ENCODE measurements at places on chromosomes 3 and 15.

- DNase-seq = no peak
Measured at GRCh38 chr3:127049393-127049792, 66.5 kb downstream of the PLXNA1 start.

DNA sequence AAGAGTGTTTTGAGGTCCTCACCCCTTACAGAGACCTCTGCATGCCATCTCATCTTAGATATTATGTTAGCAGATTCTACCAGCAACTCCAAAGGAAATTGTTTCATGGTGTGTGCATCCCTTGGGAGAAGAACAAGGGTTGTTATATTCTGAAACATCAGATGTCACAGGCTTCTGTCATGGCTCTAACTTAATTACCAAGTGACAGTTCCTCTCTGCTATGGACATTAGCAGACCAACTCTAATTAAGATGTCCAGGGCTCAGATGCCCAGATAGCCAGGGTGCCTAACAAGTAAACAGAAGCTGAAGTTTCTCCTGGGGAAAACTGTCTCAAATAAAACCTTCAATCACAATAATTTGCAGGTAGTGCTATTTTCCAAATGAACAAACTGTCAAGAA lies 153.1 kb upstream of the BFSP2 start:
- DNase-seq = no peak

DNA sequence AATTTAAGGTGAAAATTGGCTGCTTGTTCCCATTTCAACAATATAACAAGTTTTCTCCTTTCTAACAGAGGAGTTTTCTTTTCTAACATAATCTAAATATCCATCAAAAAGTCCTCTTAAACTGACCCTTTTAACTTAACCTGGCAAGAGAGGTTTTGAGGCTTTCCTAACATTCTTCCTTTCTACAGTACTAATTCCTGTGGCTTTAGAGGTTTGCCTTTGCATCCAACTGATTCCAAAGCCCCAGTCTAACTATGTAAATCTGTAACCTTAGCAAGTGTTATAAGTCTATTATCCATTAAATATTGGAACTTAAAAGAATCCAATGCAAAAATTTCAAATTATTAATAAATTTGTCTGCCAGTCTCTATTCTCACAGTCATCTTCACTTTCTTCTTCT lies 134.1 kb downstream of the ISL2 start:
- no peak for DNase-seq

DNA sequence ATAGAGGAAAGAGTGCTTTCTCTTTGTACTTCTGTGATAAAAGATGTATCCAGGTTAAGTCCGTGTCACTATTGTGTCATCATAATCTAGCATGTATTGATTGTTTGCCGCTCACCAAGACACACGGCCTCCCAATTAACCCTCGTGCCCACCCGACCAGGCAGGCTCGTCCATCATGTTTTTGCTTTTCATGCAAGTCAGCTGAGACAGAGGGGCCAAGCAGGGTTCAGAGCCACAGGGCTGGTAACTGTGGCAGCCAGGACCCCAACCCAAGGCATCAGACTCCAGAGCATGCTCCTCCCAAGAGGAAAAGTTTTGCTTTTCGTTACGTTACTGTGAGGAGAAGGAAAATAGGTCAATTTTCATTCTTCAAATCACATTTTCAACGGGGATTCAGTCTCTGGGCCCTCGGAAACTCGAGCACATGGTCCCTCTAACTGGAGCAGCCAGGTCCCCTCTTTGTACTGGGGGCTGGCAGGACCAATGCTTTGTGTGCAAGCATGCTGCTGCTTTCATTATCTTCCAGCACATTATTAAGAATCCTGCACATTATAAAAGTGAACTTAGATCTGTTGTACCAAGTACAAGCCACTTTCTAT lies 161.1 kb upstream of the TOPAZ1 start:
- no peak for DNase-seq

GRCh38 chr3:71582612-71583565 lies 639 bp downstream of the FOXP1 start:
- DNase-seq = peak; percentile 80

- DNase-seq = no peak
Measured at GRCh38 chr3:157248590-157249422, 88.9 kb upstream of the CCNL1 start.

DNA sequence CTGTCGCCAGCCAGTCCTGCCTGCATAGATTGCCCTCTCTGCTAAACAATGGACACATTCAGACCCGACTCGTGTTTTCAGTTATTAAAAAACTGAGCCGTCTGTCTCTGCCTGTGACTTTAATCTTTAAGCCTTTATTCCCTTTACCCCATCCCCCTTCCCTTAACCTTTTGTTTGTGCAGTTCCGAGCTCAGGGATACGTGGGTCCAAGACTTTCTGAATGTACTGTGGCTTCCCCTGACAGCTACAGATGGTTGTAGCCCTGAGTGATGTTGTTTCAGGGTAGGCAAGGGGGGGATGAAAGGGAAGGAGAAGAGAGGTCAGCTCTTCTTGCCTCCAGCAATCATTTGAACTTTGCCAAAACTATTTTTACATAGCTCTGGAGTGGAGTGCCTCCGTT lies 44.6 kb downstream of the EEFSEC start:
- no peak for DNase-seq

GRCh38 chr3:183375787-183376186 lies 52.6 kb downstream of the MCF2L2 start:
- no peak for DNase-seq

- DNase-seq = no peak
Measured at GRCh38 chr3:107307205-107307604, 70.0 kb upstream of the CCDC54 start.
